ENCODE measurements at places on chromosomes 1 and 21.
A peak's percentile ranks its signal among the peaks of the same experiment; 100 is the strongest.

- no peak for DNase-seq
Measured at GRCh38 chr21:45304476-45304830, 16.8 kb upstream of the POFUT2 start.

DNA sequence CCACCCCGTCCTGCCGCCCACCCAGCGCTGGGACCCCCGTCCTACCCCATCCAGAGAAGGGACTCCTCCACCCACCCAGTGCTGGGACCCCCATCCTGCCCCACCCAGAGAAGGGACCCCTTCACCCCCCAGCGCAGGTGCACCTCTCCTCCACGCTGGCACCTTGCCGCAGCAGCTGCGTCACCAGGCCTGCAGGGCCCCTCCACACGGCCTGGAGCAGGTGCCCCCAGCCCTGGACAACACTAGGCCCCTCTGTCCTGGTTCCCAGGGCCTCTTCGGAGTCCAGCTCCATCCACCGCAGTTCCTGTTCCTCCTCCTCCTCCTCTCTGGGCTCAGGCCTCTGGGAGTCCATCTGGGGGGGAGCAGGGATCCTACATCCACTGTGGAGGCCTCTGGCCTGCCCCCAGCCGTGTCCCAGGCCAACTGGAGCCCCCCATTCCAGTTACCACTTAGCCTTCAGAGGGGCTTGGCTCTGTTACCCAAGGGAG is 378 bp downstream of the ANKRD65 start:
- no peak for DNase-seq

GRCh38 chr1:38093569-38094520 is 47.3 kb upstream of the POU3F1 start:
- DNase-seq = no peak

DNA sequence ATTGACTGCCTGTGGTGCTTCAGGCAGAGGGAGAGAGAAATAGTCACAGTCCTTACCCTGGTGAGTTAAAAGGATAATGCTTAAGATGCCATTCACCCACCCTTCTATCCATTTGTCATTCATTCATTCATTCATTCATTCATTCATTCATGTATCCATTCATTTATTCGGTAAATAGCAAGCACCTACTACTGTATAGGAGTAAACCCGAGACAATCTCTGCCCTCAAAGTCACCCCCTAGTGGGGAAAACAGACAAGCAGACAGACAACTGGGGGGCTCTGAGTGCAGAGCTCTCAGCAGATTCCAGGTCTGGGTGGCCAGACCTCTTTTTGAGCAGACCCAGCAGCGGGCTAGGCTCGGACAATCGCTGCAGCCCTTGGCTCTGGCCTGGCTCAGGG is 14.1 kb upstream of the ACTL8 start:
- no peak for DNase-seq

- DNase-seq = no peak
Measured at GRCh38 chr1:15148941-15149340, 4.6 kb upstream of the TMEM51 start.

DNA sequence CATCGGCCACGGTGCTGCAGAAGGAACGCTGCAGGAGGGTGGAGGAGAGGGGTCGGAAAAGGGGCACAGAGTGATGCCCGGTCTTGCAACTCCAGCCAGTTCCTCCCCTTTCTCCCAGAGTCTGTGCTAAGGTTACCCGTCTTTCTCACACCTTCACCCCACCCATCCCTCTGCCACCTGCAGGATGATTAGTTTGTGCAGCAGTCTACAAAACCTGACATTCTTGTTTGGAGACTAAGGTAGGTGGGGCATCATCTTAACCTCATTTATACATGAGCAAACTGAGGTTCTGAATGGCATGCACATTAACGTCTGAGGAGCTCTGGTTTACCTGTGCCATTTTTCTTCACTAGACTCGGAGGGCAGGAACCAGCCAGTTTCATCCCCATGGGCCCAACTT is 232.3 kb downstream of the GRIK3 start:
- DNase-seq = no peak

DNA sequence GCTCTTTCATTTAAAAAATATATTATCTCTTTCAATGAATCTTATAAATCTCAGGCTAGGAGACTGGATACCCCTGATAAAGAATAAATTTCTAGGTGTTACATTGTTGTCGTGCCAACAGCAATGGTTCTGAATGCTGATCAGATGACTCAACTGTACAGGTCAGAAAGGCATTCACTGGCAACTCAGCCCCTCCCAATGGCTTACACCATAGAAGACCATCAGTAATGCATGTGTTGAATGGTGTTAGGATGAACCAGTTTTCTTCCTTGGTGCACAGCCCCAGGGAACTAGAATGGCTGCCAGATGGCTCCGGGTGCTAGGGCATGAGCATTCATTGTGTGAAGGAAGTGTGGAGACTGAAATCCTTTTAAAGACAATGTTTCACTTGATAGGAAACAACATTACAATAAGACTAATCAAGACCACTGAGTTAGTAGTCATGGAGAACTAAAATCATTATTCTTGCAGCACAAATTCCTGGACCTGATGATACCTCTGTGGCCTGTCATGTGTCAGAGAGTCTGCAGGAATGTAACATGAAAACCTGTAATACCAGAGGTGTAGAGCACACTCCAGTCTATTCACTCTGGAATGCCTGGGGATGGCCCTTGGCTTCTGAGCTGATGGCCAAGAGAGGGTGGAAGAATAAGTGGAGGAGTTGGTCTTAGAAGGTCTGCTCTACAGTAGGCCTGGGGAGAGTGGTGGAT is 187.7 kb upstream of the LMO4 start:
- no peak for DNase-seq

GRCh38 chr21:15514073-15514946 is 215.5 kb upstream of the USP25 start:
- peak; percentile 49 for DNase-seq

DNA sequence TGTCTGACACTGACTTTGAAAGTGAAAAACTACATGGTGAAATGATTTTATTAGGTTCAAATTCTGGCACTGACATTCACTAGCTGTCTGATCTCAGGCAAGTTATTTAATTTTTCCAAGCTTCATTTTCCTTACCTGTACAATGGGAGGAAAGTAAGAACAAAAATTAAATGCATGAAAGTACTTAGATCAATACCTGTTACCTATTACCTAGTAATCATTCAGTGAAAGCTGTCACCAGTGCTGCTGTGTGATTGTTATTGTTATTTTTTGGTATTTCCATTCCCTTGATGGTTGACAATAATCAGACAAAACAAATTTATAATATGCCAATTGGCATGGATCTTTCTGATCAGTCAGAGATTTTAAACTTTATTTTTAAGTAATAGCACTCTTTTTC is 1.6 kb downstream of the C8A start:
- DNase-seq = no peak
